Amygdala (tissue), 56 donors: ENCODE measurements at places on chromosomes 7 and 10.

DNA sequence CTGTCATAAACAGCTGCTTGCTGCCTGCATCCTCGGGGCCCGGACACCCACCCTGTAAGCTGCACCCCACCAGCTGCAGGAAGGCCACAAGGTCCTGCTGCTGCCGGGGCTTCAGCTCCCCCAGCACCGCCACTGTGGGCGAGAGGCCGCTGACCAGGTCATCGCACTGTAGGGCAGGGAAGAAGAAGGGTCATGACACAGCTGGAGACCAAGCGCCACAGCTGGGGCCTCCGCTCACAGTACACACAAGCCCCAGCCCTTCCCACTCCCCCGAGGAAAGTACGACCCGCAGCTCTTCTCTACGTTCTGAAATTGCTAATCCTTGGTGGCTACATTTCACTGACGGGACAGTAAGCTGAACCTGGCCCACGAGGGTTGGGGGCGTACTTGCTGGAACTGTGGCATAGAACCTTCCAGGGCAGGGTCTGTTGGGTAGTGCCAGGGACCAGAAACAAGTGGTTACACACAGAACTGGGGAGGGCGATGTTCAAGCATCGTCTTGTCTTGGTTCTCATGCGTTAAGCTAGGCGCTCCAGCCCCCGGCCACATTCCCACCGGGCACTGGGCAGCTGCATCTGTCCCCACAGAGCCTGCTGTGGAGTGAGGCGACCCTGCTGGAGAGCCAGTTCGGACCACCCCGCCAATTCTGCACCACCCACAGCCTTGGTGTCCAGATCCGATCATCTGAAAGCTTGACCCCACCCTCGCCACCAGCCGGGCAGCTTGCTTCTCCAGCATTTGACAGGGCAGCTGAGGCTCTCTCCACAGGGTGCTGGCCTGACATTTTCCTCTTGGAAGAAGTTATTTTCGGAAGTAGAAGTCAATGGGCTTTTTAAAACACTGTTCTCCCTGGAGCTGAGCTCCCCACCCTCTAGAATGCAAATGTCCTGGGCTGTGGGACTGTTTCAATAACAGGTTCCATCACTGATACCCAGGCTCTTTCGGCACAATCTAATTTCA lies 50.8 kb downstream of the GSDME start:
- no peak for DNase-seq

DNA sequence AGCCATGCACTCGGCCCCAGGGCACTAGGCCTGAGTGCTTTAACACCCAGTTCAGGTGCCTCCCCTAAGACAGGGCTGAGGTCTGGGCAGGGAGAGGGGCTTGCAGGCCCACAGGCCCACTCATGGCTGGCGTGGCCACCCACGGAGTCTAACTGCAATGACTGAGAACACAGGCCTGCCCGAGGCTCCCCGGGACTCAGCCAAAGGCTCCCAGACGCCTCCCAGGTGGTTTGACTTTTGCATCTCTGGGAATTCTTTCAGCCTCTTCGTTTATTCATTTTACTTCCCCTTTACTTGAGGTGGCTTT lies 37.3 kb downstream of the PTPRN2 start:
- no peak for DNase-seq

DNA sequence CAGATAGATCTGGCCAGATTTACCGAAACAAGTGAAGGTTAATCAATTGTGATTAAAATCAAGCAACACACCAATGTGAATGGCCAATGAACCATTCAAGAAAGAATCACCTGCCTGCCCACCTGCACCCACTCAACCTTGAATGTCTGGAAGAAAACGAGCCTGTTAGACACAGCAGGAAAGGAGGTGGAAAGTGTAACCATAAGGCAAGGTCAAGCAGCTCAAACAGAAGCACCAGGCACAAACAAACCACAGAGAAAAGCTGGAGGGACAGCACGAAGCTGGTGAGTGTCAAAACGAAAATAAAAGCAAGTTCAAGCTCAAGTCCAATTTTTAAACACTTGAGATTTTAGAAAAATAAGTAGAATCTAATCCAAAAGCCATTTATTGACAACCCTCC lies 64.9 kb downstream of the STEAP1B start:
- DNase-seq, result no peak

DNA sequence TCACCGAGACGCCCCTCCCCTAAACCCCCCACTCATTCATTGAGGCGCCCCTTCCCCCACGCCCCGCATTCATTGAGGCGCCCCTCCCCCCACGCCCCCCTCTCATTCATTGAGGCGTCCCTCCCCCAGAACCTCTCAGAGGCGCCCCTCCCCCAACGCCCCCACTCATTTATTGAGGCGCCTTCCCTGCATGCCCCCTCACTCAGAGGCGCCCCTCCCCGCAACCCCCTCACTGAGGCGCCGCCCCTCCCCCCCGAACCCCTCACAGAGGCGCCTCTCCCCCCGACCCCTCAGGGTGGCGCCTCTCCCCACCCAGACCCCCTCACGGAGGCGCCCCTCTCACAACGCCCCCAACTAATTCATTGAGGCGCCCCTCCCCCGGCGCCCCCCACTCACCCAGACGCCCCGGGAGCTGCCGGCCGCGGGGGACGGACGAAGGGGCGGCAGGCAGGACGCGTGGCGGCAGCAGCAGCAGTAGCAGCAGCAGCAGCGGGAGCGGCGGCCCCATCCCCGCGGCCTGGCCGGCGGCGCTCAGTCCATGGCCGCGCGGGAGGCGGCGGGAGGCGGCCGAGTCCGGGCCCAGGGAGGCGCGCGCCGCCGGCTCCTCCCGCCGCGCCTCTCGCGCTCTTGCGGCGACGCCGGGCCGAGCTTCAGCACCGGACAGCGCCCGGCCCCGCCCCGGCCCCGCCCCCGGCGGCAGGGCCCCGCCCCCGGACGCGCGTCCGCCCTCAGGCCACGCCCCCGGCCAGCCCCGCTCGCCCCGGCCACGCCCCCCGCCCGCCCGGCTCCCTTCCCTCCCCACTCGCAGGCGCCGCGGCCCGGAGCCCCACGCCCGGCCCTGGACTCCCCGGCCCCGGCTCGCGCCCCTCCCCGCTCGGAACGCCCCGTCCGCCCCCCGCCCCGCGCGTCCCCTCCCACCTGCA lies at the start of gene PTPRN2:
TSS of gene PTPRN2 (minus strand) at position 662 of the 923 bp plus-strand sequence.
- peak; percentile 56 for DNase-seq

DNA sequence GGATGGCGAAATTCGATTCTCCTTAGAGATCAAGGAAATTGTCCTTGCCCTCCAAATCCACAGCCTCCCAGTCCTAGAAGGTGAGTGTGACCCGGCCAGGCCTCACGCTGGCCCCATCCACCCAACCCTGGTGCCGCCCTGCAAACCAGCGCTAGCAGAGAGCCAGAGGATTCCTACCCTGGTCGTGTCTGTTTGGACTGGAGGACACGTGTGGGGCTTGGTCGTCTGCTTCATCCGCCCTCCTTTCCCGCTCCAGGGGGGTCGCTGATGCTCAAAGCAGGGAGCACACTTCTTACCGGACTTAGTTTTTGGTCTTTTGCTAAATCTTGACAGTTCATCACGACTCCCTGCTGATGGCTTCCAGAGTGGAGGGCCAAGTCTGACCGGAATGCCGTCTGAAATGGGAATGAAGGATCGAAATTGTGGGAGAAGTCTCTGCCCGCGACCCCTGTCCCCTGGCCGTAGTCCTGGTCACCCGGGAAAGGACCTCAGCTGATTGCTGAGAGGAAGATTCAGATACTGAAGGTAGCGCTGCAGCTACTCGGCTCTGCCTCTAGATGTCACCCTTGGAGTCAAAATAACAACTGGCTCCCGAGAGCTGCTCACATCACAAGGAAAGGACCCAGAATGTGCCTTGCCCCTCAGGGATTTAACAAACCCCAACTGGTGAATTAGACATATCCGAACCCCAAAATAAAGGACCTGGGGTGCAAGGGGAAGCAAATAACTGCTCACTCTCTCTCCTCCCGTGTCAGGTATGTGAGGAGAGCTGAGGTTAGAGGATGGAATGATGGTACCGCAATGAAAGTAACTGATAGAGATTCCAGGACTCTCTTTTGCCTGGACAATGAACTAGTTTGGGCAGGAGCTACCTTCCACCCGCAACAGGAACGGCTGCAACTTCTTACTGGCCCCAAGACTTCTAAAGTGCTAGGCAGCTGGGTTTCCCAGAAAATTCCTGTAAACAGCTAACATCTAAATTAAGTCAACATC lies 23.5 kb upstream of the ORC5 start:
- no peak for DNase-seq

DNA sequence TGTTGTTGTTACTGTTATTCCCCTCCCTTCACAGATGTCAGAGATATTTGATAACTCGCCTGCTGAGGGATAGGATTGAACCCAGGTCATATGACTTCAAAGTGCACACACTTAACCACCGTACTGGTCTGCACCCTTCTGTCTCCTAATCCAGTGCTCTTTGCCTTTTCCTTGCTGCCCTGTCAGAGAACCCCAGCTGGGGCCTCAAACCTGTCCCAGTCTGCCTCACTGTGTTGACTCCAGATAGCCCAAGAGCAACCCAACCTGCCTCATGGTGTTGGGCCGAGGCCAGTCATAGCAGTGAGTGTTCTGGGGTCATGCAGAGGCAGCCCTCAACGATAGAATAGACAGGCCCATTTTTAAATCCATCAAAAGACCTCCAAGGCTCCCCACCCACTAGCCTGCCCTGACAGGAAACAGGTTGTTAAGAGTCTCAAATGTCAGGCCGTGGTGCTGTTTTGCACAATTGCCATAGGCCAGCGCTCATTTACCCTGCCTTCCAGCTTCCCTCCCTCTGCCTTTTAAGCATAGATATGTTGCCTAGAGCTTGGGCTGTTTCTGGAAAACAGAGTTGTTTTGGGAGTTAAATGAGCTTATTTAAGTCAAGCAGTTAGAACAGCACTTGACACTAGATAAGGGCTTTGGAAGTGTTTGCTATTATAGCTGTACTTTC lies 37.0 kb upstream of the PDCD4 start:
- DNase-seq, result no peak
